ENCODE measurements at places on chromosomes 3 and 15.

GRCh38 chr15:65082303-65082953 lies 5.9 kb downstream of the KBTBD13 start:
- DNase-seq: no peak

GRCh38 chr3:156723182-156723619 lies 48.8 kb downstream of the TIPARP start:
- no peak for DNase-seq

GRCh38 chr15:56460071-56460470 lies 4.9 kb downstream of the MNS1 start:
- DNase-seq: no peak

- DNase-seq: no peak
These were observed 143.0 kb downstream of the SQOR start for GRCh38 chr15:45777781-45778180.

- DNase-seq: no peak
These were observed 4.5 kb downstream of the FEZF2 start for GRCh38 chr3:62368705-62369475.

DNA sequence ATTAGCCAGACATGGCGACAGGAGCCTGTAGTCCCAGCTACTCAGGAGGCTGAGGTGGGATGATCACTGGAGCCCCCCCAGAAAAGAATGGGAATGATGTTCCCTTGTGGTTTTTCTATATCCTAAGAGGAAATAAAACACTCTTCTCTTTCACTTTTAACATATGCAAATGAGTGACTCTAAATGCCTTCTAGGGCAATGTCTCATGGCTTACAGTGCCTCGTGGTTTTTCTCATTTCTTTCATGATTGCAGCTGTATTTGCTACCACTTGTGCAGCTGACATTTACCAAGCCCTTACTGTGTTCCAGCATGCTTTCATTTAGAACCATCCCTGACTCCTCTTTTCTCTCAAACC lies 26.4 kb downstream of the STOML1 start:
- DNase-seq: no peak
